Epithelial cell of proximal tubule (primary cell): ENCODE measurements at places on chromosomes 6 and 20. TPM values are rescaled to one million over a fixed set of nuclear protein-coding genes. Genes with fewer than 3 reads are reported as not detected.

MED20 gene
- total RNA-seq = 20.9 and 27.1 TPM in 2 replicates

DXO gene
- total RNA-seq = 20.0 and 20.9 TPM in 2 replicates

RSPH4A gene
- total RNA-seq = not detected in 2 replicates

ADA gene
- total RNA-seq = 14.5 and 19.9 TPM in 2 replicates

MAPK13 gene
- 33.8 and 44.6 TPM in 2 replicates for total RNA-seq

MYB gene
- total RNA-seq = 1.4 and 2.7 TPM in 2 replicates

JPH2 gene
- 2.0 and 2.9 TPM in 2 replicates for total RNA-seq

SIRPB2 gene
- total RNA-seq = 0.29 TPM in 1 of 2 replicates, not detected in the other

PHACTR2 gene
- 13.8 and 15.9 TPM in 2 replicates for total RNA-seq
